ENCODE measurements at places on chromosomes 5 and 9.

DNA sequence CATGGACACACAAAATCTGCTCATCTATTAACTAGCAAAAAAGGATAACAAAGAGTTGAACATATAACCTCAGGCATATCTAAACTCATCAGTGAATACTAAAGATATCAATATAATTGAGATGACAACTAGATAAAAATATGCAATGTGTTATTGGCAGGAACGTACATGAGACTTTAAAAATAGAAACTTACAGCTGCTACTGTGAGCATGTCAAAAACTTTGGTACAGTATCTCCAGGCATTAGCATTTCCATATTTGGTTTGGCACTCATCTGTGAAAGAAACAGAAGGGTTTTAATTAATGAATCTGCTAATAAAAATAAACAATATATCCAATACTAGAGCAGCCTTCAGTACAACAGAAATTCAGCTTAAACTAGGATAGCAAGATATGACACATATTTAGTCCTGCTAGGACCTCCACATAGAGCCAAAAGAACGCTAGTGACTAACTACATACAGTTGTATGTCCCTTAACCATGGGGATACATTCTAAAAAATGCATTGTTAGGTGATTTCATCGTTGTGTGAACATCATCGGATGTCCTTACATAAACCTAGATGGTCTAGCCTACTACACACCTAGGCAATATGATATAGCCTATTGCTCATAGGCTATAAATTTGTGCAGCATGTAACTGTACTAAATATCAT is 10.5 kb upstream of the SCAI start:
- no peak for DNase-seq

- DNase-seq = no peak
Measured at GRCh38 chr5:172533058-172533398, 78.7 kb upstream of the SH3PXD2B start.

DNA sequence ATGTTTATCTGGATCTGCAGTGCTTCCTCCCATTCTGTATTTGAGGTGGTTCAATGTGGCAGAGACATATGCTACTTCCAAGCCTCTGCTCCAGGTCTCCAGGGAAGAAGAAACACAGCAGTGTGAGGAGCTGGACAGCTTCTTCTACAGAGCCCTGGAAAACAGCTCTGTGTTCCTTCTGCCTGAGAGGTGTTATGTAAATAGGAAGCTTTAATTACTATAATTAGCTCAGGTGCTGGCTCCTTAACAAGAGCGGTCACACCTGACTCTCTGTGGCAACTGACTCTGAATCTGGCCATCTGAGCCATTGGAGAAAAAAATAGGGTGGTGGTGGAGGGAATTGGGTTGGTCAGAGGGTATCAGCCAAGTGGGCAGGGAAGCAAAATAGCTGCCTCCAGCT is 332.4 kb upstream of the BRINP1 start:
- DNase-seq = no peak

DNA sequence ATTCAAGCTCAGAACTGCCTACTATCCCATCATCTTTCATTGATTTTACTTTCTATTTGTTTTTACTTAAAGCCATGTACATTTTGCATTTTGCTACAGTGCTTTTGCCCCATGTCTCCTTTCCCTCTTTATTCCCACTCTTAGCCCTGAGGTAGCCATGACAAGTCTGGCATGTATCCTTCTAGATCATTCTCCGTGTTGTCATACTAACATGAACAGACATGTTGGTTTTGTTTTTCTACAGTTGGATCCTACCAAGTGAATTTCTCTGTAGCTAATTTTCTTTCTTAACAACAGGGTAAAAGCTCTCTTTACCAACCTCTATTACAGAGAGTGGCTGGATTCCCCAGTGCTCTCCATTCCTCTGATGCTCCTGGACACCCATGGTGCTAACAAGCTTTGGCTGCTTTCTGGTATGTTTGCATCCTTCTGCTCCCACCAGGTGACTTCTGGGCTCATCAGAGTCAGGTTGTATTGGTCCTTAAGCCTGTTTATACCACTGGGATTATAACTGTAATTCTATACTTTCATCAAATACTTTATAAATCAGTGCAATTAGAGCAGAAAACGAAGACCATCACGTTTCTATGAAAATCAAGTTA is 38.8 kb upstream of the BOD1 start:
- no peak for DNase-seq

DNA sequence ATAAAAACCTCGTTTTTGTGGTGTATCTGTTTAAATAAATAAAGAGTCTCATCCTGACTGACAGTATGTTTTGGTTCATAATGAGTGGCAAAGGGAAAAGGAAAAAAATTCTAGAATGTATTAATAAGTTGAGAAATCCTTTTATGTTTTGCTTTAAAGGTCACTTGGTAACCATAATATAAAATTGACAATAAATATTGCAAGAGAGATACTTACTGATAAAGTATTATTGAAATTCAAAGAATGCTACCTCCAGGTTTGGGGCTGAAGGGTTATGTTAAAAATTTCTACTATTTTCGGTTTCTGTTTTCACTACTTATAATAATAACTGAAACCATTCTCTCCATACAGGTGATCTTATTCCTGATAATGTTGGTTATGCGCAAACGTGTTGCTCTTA is 85.4 kb upstream of the FSD1L start:
- no peak for DNase-seq

- DNase-seq = no peak
Measured at GRCh38 chr5:101976933-101977332, 319.2 kb downstream of the SLCO4C1 start.

- no peak for DNase-seq
Measured at GRCh38 chr9:5736563-5737346, 96.2 kb downstream of the ERMP1 start.

Measured in activated CD4-positive, alpha-beta T cell treated with anti-CD3 and anti-CD28 coated beads, Interleukin-2, amount 50 U/mL, for 24 hours (primary cell).